ENCODE measurements at places on chromosomes 2 and 18. TPM values are rescaled to one million over a fixed set of nuclear protein-coding genes. Genes with fewer than 3 reads are reported as not detected.

ZSWIM2 gene
- under 0.01 TPM for total RNA-seq

PTPRM gene
- total RNA-seq = 19.9 TPM

POMC gene
- 0.85 TPM for total RNA-seq

STK39 gene
- 17.2 TPM for total RNA-seq

ACP1 gene
- 85.7 TPM for total RNA-seq

ADGRF3 gene
- total RNA-seq = under 0.01 TPM

RBM44 gene
- total RNA-seq = 0.19 TPM

YES1 gene
- total RNA-seq = 159 TPM

CBLN2 gene
- total RNA-seq = not detected

OXER1 gene
- total RNA-seq = not detected

LYPD6B gene
- total RNA-seq = 0.56 TPM

SLC39A10 gene
- total RNA-seq = 69.6 TPM

ASB18 gene
- not detected for total RNA-seq

RND3 gene
- 750 TPM for total RNA-seq

AUP1 gene
- 110 TPM for total RNA-seq

PIGN gene
- total RNA-seq = 82.9 TPM

CNTNAP5 gene
- total RNA-seq = under 0.01 TPM

Data from regular cardiac myocyte (primary cell).